ENCODE measurements at places on chromosomes 6 and 20.

- DNase-seq, result no peak
Measured at GRCh38 chr6:117409863-117410262, 15.9 kb downstream of the ROS1 start.

- no peak for DNase-seq
Measured at GRCh38 chr6:139764498-139764986, 390.1 kb upstream of the CITED2 start.

GRCh38 chr6:14920276-14920675 is 325.6 kb upstream of the JARID2 start:
- no peak for DNase-seq

GRCh38 chr6:159267165-159267564 is 98.0 kb downstream of the FNDC1 start:
- no peak for DNase-seq

DNA sequence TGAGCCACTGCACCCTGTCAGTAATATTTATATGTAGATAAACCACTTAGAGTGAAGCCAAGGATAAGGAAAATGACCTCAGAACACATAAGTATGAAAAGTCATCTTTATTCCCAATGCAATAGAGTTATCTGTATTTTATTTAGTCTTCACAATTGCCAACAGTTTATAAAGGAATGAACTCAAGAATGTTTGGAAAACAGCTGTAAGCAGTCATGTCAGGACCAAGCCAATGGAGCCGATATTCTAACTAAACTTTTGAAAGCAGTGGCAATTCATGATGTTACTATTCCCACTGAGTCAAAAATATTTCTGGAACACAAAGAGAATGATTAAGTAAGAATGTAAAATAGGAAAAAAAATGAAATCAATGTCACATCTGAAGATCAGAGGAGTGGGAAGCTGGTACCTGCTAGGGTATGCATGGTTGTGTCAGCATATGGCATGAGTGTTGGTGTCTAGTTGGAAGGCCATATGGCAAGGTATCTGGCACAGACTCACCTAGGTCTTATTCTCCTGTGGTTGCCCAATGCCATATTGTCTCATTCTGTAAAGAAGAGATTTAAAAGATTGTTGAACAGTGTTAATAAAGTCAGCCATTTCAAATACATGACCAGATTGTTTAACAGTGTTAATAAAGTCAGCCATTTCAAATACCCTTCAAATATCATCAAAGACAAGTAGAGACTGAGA is 118.2 kb downstream of the ADAT2 start:
- DNase-seq, result no peak

DNA sequence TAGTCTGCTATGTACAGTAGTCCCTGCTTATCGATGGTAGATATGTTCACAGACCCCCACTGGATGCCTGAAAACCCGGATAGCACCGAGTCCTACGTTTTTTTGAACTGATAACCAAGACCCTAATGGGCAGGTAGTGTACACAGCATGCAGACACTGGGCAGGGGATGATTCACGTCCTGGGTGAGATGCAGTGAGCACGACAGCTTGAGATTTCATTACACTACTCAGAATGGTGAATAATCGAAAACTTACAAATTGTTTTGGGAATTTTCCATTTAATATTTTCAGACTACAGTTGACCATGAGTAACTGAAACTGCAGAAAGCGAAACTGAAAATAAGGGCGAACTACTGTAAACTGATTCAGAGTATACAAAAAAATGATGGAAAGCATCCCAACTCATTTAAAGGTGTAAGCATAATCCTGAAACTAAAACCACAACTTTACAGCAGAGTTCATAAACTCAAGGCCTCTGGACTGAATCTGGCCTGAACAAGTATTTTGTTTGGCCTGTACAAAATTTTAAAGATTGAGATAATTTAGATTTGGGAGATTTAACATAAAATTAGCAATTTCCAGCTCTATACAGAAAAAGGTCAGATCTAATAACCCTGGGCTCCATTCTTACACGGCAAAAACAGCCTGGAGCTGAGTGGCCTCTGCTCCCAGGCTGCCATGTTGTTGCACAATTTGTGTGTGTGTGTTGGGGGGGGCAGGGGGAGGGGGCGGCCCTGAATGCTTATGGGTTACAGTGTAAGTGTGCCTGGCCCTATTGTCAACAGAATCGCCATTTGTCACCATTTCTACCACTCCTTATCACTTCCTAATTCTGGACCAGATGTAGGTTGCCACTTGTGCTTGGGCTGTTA is 34.9 kb downstream of the RNF24 start:
- DNase-seq, result no peak

GRCh38 chr6:42537536-42537935 is 26.3 kb upstream of the UBR2 start:
- no peak for DNase-seq

DNA sequence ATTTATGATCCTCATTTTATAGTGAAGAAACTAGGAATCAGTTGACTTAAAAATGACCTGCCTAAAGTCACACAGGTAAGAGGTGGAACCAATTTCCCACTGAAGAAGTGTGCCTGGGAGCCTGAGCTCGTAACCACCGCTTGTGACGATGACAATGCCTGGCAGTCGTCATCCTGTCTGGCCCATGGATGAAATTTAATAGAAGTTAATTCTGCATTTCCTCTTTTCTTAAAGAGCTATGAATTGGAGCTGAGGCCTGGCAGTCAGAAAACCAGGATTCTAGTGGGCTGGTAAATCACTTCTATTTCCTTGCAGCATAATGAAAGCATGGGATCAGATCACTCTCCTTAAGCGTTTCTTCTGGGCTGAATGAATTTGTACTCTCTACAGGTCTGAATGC is 200.0 kb upstream of the SGK1 start:
- no peak for DNase-seq

GRCh38 chr6:147972448-147972847 is 370.2 kb upstream of the SASH1 start:
- no peak for DNase-seq

DNA sequence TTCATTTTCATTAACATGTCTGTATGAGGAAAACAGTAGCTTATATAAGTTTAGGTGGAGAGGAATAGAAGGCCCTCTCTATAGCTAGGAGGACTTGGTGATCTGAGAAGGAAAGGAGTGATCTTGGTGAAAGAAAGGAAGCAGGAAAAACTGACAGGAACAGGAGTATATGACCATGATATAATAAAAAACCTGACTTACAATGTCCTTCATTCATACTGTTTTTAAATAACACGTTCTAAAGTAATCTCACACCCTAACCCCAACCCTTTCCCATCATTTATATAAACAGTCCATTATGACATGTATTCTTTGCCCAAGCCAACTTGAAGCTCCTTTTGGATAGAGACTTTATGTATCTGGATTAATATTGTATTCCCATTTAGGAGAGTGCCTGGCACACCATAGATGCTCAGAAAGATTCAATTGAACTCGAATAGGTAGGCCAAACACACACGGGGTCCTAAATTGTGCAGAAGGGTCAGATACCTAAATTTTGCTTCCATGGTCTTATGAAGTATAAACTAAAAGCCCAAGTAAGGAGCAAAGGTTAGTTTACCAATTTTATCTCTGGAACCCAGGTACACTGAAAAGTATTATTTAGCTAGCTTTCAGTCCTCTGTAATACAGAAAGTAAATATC is 75.9 kb downstream of the OR2B2 start:
- peak; percentile 70 for DNase-seq

GRCh38 chr6:149031859-149032598 is 285.2 kb downstream of the UST start:
- DNase-seq, result no peak

- DNase-seq, result no peak
Measured at GRCh38 chr6:144536079-144536478, 250.9 kb downstream of the UTRN start.

- DNase-seq, result no peak
Measured at GRCh38 chr6:134080171-134080795, 27.9 kb upstream of the SLC2A12 start.

GRCh38 chr20:23227274-23227673 is 123.3 kb upstream of the NXT1 start:
- DNase-seq, result no peak

DNA sequence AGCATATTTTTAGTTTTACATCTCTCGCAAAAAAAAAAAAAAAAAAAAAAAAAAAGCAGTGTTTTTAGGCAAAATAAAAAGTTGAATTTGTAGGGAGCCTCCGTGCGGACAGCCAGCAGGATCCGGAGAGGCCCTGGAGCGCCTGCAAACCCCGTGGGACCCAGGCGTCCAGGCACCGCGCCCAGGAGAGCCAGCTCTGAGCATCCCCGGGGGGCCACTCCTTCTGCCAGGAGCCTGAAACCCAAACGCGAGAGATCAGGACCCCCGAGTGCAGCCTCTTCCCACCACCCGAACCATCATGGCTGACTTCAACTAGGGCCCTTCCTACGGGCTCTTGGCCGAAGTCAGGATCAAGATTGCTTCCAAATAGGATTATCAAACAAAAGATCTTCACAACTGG is 54.1 kb upstream of the LY86 start:
- DNase-seq, result no peak

- DNase-seq, result no peak
Measured at GRCh38 chr20:22582964-22583772, 1.2 kb downstream of the FOXA2 start.

GRCh38 chr6:92962846-92963245 is 456.5 kb downstream of the EPHA7 start:
- no peak for DNase-seq
